ENCODE measurements at places on chromosomes 3 and 15. TPM values are rescaled to one million over a fixed set of nuclear protein-coding genes. Genes with fewer than 3 reads are reported as not detected.

DNA sequence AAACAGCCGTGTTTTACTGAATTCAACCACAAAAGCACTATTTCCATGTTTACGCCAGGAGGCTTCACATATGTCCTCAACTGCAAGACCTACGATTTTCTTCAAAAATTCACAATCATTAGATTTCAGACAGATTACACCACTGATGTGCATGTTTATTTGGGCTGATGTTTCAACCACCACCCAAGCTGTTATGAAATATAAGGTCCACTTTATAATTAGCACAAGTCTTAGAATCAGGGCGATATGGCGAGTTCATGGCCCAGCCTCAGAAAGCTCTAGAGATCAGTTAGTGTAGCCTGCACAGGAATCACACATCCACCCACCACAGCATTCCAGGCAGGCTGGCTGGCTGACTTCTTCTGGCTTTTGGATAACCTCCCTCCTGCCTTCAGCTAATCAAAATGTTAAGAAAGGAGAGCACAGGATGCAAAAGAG lies 15.4 kb downstream of the SH3BP5 start:
- DNase-seq = no peak

DNA sequence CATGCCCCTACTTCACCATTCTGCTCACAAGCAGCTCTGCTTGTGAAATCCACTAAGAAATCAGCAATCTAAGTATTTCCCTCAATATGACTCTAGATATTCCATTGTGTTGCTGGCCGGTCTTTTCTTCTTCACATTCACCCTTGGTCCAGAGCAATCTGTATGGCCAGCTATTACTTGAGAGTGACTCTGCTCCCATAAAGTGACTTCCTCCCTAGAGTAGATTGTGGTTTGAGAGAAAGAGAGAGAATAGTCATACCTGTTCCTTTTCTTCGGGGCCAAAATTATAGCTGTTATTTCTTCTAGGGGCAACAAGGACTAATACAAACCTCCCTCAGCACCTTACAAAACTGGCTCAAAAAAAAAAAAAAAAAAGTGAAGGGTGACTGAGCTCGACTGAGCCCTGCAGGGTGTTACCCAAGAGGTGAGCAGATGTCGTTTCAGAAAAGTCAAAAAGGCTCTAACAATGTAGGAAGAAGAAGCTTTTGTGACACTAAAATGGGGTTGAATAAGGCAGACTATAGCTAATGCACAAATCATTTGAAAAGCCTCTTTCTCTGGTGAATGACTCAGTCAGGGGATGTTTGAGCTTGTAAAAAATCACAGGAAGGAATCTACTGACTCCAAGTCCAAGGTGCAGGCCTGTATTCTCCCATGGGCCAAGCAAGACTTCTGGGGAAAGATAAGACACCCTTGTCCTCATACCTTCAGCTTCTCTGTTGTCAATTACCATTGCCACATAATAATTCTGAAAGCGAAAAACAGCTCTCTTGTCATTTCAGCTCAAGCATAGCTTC lies 161.0 kb upstream of the SLC24A5 start:
- DNase-seq = no peak

- DNase-seq = no peak
Measured at GRCh38 chr3:37136067-37136466, 38.3 kb downstream of the LRRFIP2 start.

Gene CSTA
- total RNA-seq = 17.0 TPM

DNA sequence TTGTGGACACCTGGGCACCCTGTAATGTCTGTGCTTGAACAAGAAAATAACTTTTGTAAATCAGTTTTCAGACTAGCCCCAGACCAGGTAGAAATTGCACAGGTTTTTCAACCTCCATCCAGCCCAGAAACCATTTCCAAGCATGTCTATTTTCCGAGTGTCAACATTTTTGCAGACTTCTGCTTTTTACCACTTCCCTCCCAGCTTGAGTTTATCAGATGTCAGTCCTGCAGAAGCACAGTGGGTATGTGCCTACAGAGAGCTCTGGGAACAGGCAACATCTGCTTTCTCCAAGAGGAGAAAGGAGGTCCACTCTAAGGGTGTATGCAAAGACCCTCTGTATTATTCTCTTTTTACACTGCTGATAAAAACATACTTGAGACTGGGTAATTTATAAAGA lies 83.9 kb downstream of the LRRK1 start:
- DNase-seq = no peak

DNA sequence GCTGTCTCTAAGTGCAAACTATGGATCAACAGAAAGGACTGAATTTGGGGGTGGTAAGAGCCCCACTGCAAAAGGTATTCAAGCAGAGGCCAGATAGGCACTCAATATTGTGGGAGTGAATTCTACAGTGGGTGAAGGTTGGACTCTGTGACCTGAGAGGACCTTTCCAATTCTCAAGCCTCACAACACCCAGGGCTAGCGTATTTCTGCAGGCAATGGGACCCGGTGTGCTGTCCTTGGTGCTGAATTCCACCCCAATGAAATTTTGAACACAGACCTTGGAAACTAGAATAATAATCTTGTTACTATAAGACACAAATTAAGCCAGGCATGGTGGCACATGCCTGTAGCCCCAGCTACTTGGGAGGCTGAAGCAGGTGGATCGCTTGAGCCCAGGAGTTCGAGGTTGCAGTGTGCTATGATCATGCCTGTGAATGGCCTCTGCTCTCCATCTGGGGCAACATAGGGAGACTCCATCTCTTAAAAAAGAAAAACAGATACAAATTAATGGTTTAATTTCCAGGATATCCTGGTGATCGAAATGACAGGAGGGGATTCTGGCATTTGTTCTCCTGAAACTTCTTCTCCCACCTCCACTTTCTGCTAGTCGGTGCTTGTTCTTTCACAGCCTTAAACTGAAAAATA lies 135.4 kb downstream of the RAB11A start:
- peak; percentile 69 for DNase-seq

- peak; percentile 49 for DNase-seq
Measured at GRCh38 chr3:138349926-138350665, 1.7 kb downstream of the MRAS start.

- no peak for DNase-seq
Measured at GRCh38 chr15:55267401-55268175, 22.0 kb downstream of the RAB27A start.

DNA sequence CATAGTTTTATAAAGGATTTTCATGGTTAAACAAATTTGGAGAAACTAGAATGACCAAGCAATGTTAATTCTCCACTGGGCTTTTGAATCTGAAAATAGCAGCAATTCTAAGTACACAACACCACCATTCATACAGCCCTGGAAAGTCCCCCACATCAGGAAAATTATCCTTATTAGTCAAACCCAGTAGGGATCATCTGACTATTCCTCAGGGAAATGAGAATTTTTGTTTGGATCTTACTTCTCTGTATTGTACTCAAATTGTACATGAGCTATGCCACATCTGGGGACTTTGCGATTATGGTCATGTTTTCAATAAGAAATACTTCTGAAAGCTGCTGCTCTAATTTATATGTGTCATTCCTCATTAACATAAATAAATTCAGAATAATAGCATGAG lies 46.0 kb downstream of the RARB start:
- DNase-seq = no peak

Gene FEZF2
- not detected for total RNA-seq

DNA sequence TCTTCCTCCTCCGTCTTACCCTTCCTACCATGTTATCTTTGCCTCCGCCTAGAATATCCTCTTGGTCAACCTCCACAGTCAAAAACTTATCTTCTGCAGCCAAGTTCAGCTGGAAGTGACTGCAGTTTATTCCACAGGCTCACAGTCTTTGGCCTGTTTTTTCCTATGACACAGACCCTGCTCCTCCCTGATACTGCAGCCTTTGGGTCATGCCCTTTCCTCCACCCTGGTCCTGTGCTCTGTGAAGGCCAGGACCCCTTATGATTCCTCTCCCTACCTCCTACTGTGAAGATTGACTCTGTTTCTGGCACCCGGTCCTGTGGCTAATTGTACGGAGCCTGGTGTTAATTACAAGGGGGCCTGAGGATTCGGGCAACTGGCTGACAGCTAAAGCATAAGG lies 49.3 kb upstream of the SCN5A start:
- peak; percentile 51 for DNase-seq

DNA sequence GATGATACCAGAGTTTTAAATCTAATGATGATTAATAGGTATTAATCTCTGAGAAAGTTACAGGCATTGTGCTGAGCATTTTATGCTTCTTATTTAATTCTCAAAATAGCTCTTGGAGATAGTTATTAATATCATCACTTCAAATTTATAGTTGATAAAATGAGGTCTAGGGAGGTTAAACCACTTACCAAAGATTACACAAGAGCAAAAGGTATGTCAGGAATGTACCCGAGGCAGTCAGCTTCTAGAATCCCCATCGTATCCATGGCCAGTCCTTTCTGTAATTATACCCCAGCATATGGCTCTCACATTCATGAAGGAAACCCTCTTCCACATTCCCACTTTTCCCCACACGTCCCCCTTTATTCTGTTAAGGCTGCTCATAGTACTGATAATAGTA lies 421.3 kb downstream of the PYDC2 start:
- no peak for DNase-seq

DNA sequence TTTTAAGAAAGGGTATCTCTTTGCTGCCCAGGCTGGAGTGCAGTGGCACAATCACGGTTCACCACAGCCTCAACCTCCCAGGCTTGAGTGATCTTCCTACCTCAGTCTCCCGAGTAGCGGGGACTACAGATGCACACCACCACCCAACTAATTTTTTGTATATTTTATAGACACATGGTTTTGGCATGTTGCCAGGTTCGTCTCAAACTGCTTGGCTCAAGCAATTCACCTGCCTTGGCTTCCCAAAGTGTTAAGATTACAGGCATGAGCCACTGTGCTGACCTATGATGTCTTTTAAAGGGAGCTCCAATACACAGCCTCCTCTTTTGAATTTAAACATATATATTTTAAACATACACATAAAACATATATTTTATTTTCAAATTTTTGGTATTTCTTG lies 60.9 kb downstream of the SLC9C1 start:
- DNase-seq = no peak

DNA sequence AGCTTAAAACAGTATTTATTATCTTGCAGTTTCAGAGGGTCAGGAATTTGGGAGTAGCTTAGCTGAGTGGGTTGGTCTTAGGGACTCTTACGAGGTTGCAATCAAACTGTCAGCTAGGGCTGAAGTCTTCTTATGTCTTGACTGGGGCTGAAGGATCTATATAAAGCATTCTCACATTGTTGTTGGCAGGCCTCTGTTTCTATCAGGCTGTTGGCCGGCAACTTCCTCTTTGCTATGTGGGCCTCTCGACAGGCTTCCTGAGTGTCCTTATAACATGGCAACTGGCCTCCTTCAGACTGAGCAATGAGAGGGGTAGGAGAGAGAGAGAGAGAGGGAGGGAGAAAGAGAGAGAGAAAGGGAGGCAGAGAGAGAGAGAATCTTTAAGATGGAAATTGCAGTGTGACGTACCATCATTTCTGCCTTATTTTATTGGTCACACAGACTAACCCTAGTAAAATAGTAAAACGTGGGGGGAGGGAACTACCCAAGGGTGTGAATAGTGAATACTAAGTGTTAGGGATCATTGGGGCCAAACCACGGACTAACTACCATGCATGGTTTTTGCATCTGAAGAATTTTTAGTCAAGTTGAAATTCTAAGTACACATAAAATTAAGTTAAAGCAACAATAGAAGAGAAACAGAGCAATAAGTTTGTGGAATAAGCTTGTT lies 16.1 kb downstream of the FGF7 start:
- DNase-seq = peak; percentile 64

Gene GOLGA8R
- total RNA-seq = 8.5 TPM

DNA sequence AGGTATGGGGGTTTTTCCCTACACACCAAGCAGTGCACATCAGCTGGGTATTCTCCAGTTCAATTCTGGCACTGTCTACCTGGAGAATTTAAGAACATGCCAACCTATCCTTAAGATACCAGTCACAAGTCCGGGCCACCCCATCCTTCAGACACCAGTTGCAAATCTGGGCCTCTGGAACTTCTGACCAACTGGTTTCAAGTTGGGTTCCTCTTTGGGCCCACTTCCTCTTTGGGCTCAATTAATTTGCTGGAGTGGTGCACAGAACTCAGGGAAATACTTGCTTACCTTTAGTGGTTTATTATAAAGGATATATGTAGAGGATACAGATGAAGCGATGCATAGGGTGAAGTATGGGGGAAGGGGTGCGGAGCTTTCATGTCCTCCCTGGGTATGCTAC lies 25.3 kb downstream of the GLCE start:
- no peak for DNase-seq

DNA sequence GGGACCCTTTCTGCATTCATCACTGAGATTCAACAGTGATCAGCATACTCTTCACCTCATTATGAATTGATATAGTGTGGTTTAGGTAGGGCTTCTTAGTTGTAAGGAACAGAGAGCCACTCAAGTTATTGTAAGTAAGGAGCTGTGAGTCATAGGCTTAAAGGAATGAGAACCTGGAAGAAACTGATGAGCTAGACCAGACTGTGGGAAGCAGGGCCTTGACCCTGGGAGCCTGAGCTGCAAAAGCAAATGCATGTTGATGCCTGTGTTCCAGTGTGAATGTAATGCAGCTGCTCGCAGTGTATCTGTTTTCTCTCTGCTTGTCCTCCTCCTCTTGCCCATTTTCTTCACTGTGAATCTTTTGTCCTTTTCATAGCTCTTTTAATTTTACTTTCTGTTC lies 13.6 kb downstream of the ZKSCAN7 start:
- DNase-seq = no peak

GRCh38 chr15:41971089-41971894 lies 1.1 kb downstream of the EHD4 start:
- peak; percentile 81 for DNase-seq

Gene CADM2
- 13.3 TPM for total RNA-seq

Gene EPB42
- 4.6 TPM for total RNA-seq

GRCh38 chr3:49912881-49913281 lies 9.2 kb upstream of the MST1R start:
- peak; percentile 12 for DNase-seq

Gene CCR9
- 0.10 TPM for total RNA-seq

DNA sequence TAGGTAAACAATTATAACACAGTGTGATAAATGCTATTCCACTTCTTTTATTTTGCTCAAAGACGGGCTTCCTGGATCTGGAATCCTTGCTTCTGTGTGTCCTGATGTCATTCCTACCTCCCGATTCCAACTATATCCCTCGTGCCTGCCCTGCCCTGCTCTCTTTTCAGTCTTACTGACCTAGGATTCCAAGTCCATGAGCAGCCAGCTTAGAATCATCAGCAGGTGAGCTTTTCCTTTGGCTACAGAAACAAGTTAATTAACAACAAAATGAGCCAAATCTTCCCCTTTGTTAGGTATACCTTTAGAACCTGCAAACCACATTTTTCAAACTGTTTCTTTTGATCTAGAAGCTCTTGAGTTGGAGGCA lies 21.9 kb upstream of the KPNA1 start:
- no peak for DNase-seq

DNA sequence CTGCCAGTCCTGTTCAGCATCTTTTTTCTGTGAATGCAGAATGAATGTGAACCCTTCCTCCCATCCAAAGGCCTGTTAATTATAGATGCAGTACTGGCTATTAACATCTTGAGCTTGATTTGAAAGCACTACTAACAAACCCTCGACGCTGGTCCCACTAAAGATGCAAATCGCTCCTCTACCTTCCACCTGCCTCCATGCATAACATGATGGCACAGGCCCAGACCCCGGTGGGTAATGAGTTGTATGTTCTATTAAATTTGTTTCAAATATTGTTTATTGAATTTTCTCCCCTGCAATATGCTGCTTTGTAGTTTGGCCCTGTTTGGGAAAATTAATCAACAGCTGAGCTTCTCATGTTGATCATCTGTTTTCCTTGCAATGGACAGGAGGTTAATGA lies 69.3 kb downstream of the RAB11A start:
- no peak for DNase-seq

GRCh38 chr3:128343287-128344051 lies 123.2 kb downstream of the DNAJB8 start:
- DNase-seq = peak; percentile 53
